ENCODE measurements at places on chromosomes 13 and 19.

- no peak for DNase-seq
Measured at GRCh38 chr13:29761815-29762214, 88.6 kb downstream of the UBL3 start.

DNA sequence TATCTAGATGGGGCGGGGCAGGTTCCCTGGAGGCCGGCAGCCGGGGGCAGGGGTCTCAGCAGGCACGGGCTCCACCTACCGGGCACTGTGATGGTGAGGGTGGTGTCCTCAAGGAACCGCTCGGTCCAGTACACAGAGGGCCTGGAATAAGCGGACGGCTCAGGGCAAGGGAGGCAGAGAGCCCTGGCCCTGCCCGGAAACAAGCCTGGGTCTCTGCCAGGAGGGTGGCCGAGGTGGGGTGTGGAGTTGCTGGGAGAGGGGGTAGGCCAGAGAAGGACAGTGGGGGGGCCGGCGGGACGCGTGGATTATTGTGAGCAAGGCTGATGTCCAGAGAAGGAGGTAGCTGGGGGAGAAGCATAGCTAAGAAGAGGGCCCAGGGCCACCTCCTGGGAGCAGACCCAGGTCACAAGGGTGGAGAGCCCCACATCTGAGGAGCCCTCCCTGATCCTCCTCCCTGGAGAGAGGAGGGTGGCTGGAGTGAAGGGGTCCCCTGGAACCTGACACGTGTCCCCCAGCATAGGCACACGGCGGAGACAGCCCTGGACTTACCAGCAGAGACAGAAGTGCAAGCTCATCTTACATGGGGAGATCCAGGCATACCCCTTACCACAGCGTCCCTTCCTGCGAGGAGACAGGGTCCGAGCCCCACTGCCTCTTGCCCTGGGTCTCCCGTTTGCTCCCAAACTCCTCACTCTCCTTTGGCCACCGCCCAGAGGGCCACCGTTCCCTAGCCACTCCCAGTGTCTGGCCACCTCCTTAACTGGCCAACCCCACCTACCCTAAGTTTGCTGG is 29.0 kb upstream of the MIER2 start:
- no peak for DNase-seq

- no peak for DNase-seq
Measured at GRCh38 chr13:65594298-65594781, 1635.8 kb downstream of the PCDH9 start.

GRCh38 chr19:12801466-12802266 is at the start of the genes PRDX2 and THSD8:
TSS of gene PRDX2 (minus strand) at chr19:12801800. CDS start at chr19:12801261, 539 bp downstream.
TSS of gene THSD8 (plus strand) at chr19:12802069. CDS start at chr19:12802072, 3 bp downstream.
- peak; percentile 64 for DNase-seq

GRCh38 chr19:38596057-38596981 is 21.4 kb downstream of the MAP4K1 start:
- DNase-seq: no peak

DNA sequence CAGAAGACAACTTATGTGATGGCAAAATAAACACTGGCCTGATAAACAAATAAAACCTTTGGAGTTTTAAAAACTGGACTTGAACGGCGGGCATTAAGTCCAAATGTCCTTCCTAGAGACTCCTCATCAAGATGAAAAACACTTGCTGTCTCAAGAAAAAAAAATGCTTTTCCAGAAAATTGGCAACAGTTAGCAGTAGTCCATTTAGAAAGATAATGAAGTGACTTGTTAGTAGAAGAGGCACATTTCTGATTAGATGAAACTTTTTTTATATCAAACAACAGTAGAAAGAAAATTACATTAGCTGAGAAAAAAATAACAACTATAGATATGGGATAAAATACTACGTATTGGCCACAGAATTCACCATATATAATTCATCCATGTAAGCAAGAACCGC is 1750.7 kb upstream of the PCDH20 start:
- DNase-seq: no peak

DNA sequence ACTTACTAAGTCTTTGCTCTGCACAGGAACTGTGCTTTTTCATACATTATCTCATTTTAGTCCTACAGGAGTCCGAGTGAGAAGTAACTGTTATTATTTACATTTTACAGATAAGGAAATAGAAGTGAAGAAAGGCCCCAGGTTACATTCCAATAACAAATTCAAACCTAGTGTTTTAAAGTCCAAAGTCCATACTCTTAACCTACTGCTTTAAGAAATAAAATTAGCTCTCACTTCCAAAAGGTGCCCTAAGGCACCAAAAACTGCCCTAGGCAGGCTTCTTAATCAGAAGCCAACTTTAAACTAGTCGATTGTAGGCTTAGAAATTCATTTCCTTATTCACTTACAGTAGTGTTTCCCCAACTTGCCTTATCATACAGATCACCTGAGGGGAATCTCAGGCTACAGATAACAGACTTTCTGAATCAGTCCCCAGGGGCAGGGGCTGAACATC is 555.9 kb downstream of the DIAPH3 start:
- DNase-seq: no peak

- DNase-seq: no peak
Measured at GRCh38 chr13:98992355-98992754, 14.5 kb upstream of the DOCK9 start.

DNA sequence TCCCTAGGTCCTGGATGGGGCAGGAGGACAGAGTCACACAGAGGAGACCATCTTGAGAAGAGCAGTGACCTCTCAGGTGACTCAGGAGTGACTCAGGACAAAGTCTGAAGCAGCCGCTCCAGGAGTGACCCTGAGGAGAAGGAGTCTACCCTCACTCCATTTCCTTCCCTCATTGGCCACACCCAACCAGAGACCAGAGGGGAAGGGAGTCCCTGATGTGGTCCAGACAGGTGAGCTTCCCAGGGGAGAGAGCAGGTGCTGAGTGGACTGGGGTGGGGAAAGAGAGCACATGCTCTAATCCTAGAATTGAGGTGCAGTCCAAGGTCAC is 75.5 kb upstream of the MEDAG start:
- DNase-seq: no peak

DNA sequence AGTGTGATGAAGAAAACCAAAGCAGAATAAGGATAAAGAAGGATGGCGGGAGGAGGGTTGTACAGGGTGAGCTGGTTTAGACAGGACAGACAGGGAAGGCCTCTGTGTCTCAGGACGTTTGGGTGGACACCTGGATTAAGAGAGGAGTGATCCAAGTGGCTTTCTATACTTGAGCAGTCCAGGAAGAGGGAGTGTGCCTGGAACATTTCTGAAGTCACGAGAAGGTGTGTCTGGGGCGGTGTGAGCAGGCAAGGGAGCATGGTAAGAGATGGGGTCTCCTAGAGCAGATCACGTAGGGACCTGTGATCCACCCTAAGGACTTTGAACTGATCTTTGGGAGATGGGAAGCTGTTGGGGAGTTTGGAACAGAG is 15.4 kb upstream of the STK24 start:
- no peak for DNase-seq

GRCh38 chr19:28840891-28841290 is 372.1 kb downstream of the UQCRFS1 start:
- no peak for DNase-seq

DNA sequence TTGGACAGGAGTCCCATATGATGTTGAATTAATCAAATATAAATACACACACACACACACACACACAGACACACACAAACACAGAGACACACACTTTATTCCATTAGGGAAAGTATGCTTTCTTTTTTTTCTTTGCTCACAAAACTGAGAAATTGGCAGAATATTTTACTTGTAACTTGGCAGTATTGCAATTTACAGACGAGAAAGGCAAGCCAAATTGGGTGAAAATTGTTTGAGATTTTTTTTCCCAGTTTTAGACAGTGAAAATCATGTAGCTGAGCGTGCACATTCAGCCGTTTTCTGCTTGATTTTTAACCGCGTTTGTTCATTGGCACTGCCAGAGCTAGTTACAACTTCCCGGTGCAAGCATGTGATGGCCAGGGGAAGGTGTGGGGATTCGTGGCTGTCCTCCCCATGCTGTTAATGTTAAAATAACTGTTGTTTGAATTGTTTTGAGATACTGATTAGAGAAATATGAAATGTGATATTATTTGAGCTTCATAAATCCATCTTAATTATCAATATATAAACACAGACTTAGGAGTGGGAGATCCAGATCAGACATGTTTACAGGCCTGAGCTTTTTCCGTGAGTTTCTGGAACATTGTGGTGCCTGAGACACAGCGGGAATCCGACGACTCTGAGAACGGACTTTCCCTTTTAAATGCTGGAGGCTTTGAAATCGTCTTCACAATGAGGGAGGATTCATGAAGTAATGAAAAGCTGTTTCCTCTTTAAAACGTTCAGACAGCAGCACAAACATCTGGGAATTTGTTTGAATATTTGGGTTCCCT is 125.5 kb downstream of the KCNRG start:
- no peak for DNase-seq

DNA sequence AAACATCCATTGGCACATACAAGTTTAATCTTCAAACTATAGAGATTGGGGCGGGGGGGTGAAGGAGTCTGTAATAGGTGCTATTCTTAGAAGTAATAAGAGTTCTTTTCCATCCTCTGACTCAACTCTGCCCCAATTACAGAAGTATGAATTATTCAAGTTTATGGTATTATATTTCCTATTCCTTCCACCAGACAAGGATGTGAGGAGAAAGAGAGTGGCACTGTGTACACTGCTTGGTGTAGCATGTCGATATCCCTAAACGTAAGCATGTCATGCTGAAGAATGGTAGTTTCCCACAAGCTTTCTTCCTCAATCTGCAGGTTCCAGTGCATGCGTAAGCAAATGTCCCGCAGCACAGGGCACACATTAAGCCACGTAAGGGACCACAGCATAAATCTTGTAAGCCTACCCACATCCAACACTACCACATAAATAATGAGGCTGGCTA is 14.1 kb downstream of the BRD4 start:
- DNase-seq: no peak

GRCh38 chr13:28657784-28658538 is 969 bp upstream of the POMP start:
- DNase-seq: no peak

- DNase-seq: no peak
Measured at GRCh38 chr13:100334214-100334613, 245.3 kb downstream of the PCCA start.

DNA sequence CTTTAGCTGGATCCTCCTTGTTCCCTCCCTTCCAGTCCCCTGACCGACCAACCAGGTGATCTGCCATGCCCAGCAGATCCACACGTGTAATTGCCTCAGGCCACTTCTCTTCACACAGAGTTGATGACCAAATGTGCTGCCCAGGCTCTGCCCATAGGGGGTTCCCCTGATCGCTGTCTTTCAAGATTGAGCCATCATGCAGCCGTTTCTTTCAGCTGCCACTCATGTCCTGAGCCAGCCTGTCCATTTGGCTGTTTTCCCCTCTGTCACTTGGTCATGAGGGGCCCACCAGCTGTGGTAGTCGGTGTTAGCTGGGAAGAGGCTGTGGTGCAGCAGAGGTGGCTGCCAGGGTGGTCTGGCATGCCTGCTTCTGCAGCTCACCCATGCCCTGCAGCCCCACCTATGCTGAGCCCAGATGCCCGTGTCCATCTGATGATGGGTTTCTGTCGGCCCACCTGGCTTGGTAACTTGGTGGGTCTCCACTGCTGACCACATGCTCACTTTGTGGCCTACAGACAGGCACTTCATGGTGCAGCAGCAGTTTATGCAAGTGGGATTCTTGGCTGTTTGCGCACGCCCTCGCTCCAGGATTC is 35.6 kb upstream of the GPR183 start:
- DNase-seq: no peak

DNA sequence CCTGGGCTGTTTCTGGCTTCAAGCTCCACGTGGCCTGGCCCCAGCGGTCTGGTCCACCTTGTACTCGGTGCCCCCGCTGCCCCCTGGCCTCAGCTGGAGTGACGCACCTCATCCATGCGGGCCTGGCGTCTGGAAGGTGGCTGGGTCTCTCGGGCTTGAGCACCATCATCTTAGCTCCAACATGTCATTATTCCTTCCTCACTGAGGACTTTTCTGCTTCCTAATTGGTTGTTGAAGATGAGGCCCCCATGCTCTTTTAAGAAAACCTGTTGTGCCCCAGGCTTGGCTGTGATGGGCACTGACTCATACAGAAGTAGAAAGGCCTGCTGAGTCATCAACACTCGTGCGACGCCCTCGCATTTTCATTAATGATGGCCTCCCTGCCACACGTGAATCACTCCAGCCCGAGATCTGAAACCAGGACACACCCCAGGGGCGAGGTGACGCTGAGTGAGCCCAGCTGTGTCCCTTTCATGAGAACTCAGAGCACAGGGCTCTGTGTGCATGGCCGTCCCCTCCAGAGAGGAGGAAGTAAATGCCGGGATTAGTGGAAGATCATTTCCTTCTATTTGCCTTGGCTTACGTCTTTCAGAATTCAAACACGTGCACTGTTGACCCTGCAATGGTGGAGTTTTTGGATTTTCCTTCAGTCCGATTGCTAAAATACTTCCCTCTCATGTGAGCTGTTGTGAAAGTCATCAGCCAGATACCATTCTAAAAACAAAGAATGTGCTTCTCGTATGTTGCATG is 14.0 kb upstream of the GJA3 start:
- peak; percentile 45 for DNase-seq

- DNase-seq: no peak
Measured at GRCh38 chr19:46613525-46613924, 11.4 kb downstream of the PTGIR start.

GRCh38 chr13:109126891-109127641 is 497.7 kb downstream of the MYO16 start:
- DNase-seq: no peak

DNA sequence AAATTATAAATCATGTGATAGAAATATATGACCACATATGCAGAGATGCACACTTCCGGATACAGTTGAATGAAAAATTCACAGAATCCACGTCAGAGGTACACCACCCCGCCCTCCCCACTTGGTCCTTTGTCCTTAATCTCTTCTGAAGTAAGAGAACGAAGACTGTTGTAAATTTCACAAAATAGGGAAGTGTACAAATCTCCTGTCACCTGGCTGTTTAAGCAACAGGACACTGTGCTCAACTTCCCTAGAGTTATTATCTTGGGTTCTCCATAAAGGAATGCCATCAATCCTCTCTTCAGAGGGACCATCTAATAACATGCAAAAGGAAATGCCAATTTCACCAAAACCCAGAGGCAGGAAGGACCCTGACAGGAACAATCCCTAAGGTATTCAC is 10.5 kb upstream of the CEACAM6 start:
- DNase-seq: no peak

GRCh38 chr13:48302871-48303358 is 636 bp upstream of the RB1 start:
- no peak for DNase-seq

GRCh38 chr19:17620696-17621095 is 65.2 kb downstream of the COLGALT1 start:
- DNase-seq: no peak

GRCh38 chr13:64051278-64051677 is 2635.6 kb upstream of the PCDH20 start:
- no peak for DNase-seq

DNA sequence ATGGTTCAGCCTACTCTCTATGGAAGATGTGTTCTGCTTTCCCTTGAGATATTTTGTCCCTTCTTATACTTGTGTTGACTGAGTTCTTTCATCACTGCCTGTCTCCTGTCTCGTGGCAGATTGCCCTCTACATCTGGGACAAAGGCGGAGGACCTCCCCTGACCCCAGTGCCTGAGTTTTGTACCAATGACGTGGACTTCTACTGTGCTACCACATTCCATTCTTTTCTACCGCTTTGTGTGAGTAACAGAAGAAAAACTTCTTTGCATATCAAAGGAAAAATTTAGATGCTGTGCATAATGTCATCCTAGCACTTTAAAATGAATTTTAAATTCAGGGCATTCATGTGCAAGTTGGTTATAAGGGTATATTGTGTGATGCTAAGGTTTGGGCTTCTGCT is 74.6 kb downstream of the B3GLCT start:
- no peak for DNase-seq

Data from activated CD4-positive, alpha-beta T cell treated with anti-CD3 and anti-CD28 coated beads, Interleukin-2, amount 50 U/mL, for 24 hours (primary cell).